ENCODE measurements at places on chromosomes 3 and 15.

DNA sequence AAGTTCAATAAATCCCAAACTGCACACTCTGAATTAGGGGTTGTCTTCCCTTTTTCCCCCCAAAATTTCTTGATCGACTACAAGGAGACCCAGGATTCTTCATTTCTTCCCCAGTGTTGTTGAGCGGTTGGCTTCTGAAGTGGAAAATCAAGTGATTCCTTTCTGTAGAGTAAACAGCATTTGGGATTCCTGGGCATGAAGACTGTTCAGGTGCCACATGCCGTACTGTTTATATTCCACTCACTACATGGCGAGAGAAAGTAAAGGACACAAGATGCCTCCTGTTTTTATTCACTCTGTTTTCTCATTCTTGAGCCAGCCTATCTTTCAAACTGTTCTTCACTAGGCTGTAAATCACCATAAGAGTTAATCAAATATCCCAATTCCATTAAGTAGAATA, 12.6 kb downstream of the FSTL1 start:
- DNase-seq, result no peak

- peak; percentile 30 for DNase-seq
Measured at GRCh38 chr15:85302271-85302670, 78.1 kb upstream of the AKAP13 start.

- no peak for DNase-seq
Measured at GRCh38 chr3:41674449-41674848, 287.5 kb downstream of the ULK4 start.

- no peak for DNase-seq
Measured at GRCh38 chr3:25036633-25037032, 391.4 kb upstream of the RARB start.

All from GM12865 (cell line).